Stimulated activated naive CD8-positive, alpha-beta T cell treated with anti-CD3 and anti-CD28 coated beads, Interleukin-15, amount 100 ng/mL, for 72 hours (primary cell): ENCODE measurements at places on chromosomes 3 and 15.

- no peak for DNase-seq
Observed at GRCh38 chr15:91685436-91685835, 168.1 kb upstream of the SLCO3A1 start.

- DNase-seq = peak; percentile 38
Observed at GRCh38 chr3:17195192-17195611, 310.4 kb downstream of the PLCL2 start.

DNA sequence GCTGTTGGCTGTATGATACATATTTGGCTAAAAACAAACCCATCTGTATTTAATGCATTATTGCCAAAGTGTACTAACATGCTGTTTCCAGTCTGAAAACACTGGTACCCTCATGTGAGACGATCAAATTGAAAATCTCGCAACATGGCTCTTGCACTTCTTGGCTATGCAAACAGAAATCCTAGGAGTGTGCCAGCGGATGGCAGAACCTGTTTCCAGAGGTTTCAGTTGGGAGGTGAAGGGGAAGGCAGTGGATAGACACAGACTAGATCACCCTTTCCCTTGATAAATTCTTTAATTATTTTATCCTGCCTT is 350.3 kb downstream of the TUSC7 start:
- no peak for DNase-seq

DNA sequence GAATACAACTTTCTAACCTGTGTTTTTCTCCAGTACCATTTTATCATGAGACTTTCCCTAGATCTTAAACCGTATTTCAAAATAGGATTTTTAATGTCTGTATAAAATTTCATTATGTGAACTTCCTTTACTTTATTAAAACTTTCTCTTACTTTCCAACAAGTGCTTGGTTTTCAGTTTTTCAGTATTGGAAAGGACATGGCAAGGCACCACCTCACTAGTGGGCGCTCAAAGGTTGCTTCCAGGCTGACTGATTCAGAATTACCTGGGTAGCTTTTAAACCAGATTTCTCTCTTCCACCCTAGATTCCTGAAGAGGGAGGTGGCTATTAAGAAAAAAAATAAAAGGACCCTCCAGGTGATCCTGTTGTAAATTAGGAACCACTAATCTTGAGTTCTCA is 236.6 kb downstream of the SOX2 start:
- no peak for DNase-seq

DNA sequence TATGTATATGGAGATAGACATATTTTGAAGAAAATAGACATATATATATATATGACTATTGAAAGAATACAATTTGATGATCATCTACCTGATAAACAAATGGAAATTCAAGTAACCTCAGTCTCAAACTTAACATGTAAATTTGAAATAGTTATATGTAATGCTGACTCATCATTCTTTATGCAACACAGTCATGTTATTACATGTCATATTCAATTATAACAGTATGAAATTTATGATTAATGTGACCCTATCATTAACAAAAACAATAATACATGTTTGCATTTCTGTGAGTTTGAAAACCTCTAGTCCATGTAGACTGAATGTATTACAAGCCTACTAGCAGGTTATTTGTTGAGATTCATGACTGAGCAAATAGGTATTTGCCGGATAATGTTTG is 204.1 kb downstream of the CADM2 start:
- no peak for DNase-seq

DNA sequence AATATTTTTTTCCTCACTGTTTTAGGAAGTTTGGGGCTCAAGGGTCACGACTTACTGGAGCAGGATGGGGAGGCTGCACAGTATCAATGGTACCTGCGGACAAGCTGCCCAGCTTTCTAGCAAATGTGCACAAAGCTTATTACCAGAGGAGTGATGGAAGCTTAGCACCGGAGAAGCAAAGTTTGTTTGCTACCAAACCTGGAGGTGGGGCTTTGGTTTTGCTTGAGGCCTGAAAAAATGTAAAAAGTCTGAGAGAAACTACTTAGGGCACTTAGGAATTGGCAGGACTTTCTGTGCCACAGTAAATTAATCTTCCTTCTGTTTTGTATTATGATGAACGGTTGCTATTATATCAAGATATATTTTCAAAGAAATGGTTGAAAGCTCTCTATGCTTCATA is 95.1 kb upstream of the FGF7 start:
- no peak for DNase-seq

DNA sequence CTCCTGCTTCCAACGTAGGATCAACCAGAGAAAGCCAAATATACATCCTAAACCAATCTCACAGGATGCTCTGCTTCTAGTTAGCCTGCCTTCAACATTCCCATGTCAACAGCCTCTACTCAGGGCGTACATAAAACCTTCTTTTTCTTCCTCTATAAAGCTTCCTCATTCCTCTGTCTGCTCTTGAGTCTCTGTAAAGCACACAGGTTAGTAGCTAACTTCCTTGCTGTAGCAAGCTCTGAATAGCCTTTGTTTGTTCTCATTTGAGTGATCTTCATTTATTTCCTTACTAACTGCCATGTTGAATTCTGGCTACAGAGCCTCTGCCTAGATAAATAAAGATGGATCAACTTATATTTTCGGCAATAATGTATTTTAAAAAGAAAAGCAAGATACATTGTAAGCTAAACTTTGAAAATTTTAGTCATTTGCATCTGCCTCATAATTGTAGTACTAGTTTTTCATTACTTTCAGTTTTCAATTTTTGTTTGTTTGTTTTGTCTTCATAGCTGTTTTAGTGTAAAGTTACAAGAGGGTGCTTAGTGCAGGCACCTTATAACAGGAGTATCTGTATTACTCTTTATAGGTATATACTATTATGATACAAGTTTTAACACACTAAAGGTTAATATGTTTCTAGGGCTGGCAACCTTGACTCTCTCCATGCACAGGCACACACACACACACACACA is 498.2 kb downstream of the PYDC2 start:
- DNase-seq = no peak

DNA sequence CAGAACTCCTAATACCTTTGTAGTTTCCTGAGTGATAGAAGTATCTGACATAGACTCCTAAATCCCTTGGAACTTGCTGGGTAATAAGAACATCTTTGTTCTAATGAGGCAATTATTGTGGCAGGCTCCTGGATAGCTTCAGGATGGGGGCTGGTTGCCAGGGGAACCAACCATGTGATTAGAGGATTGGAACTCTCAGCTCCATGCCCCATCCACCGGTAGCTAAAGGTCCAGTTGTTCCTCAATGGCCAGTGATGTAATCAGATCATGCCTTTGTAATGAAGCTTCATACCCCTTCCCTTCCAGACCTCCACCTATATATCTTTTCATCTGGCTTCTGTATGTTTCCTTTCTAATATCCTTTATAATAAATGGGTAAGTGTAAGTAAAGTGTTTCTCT is 221.2 kb upstream of the ALCAM start:
- DNase-seq = no peak

- no peak for DNase-seq
Observed at GRCh38 chr15:68415061-68415460, 16.9 kb downstream of the ITGA11 start.

DNA sequence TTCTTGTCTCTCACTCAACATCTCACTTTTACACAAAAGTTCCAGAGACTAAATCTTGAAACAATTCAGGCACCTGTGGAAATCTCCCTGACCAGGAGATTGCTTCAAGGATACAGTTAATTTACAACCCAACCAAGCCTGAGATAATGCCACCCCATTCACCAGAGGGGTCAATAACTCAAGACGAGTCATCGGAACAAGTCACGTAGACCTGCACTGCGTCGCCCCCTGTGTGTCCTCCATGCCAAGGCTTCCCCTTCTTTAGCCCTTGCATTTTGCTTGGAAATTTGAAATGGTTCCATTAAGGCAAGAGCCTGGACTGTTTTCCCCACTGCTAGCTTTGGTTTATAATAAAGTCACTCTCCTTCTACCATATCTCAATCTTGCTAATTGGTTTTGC is 129.0 kb upstream of the NEO1 start:
- DNase-seq = no peak

- peak; percentile 23 for DNase-seq
Observed at GRCh38 chr3:45034612-45035252, 8.6 kb downstream of the CLEC3B start.

DNA sequence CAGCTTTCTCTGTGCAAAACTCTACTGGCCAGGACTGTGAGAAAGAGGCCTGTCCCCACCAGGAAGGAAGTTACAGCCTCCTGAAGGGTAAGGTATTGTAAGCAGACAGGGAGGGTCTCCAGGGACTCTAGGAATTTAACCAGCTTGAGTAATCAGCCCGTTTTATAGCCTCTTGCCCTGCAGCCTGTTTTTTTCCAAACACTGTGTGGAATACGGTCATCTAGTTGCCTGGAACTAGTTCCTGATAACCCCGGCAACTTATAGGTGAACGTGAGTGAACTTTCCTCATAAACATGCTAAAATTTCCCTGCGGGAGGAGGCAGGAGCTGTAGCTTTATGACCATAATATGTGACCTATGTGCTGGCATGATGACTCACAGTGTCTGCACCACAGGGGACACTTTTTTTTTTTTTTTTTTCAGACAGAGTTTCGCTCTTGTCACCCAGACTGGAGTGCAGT is 60.1 kb upstream of the DAZL start:
- no peak for DNase-seq

GRCh38 chr3:146380046-146380445 is 89.3 kb downstream of the PLSCR2 start:
- no peak for DNase-seq

DNA sequence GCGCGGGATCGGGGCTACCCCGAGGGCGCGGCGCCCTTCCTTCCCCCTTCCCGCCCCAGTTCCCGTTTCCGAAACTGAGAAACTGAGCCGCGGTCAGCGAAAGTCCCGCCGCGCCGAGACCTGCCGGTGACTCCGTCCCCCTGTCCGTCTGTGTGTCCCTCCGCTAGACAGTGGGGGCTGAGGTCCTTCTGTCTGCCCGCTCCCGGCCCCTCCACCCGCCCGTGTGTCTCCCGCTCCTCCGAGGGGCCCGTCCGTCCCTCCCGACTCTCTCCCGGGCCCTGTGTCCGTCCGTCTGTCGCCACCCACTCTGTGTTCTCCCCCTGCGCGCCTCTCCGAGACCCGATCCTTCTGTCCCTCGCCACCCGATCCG is 426 bp downstream of the PRKCD start:
- no peak for DNase-seq

GRCh38 chr15:43266386-43266785 is 342 bp downstream of the TGM5 start:
- no peak for DNase-seq

GRCh38 chr15:80825361-80826030 is 46.3 kb downstream of the CEMIP start:
- DNase-seq = no peak

DNA sequence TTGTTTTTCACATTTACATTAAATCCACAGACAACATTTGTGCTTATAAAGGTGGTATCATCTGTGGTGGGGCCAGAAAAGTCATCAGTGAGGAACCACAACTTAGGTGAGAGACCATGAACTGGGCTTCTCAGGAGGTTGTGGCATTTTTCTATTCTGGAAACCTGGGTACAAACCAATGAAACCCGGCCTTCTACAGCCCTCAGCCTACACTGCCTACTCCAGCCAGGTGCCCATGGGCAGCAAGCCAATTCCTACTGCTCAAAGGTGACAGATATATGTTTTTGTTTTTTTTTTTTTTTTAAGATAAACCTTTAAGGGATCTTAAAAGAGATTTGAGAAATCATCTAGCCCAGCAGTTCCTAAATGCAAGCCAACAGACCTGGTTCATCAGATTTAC is 20.3 kb downstream of the SPG21 start:
- no peak for DNase-seq

DNA sequence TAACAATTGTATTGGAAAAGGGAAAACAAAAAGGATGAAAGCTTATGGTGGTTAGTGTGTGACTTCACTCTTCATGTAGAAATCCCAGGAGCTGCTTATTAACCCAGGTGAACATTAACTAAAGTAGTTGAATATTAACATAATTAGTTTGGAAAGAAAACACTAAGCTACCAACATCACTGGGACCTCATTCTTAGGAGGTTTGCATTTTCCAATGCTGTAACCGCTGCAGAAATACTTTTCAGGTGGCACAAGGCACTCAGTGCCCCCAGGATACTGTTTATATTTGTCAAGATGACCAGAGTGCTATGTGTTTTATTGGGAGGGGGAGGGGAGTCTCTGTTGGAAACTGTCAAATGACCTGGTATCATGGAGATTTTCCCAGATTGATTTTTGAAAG is 25.9 kb upstream of the VILL start:
- DNase-seq = no peak

DNA sequence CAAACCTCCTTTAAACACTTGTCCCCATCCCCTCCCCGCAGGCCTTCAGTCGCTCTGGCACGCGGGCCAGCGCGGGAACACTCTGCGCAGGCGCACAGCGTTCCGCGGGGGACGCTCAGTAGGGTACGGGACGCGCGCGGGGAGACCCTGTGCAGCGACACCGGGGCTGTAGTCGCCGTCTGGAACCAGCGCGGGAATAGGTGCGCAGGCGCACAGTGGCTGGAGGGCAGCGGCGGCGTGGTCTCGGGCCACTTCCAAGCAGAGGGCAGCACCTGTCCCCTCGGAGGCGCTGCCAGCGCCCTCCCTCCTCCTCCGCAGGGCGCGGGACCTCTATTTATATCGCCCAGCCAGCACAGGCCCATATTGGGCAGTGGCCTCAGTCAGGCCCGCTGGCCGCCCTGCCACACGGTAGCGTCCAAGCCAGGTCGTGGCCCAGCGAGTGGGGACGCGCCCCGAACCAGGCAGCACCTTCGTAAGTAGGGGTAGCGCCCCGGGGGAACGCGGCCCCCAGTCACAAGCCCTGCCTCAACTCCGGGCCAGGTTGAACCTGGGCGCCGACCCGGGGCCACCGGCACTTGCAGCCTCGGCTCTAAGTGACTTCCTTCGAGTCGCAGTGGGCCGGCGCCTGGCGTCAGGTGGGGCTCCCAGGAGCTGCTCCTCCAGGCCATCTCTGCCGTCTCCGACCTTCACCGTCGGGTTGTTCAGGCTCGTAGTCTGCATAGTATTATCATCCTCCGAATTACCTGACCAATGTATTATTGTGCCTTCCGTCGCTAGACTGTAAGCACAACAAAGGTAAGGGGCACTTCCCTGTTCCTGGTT is at the start of gene KBTBD12:
Gene KBTBD12, plus strand, starts transcription at position 118 of the 822 bp plus-strand sequence. CDS start 7,830 bp downstream, outside the sequence.
- no peak for DNase-seq

- no peak for DNase-seq
Observed at GRCh38 chr15:97009031-97009431, 678.5 kb downstream of the NR2F2 start.
